Activated T-cell treated with anti-CD3 and anti-CD28 coated beads, Interleukin-2, amount 50 U/mL, for 72 hours (primary cell): ENCODE measurements at places on chromosomes 4 and X.

DNA sequence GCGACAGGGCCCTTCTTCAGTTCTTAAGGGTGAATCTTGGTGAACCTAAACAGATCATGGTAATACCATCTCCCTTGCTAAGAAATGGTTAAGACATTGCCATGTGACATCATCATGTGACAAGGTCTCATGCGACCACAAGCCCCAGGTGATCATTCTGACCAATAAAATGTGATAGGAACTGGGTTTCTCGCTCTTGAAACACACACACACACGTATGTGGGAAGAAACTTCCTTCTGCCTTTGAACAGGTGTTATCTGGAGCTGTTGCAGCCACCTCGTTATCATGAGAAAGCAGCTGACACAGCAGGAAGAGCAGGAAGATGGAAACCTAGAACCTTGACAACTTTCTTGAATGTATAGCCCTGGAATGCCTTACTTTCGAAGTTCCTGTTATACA lies 10.2 kb downstream of the SOD3 start:
- no peak for DNase-seq

GRCh38 chr4:25209702-25210101 lies 24.1 kb upstream of the PI4K2B start:
- no peak for DNase-seq

DNA sequence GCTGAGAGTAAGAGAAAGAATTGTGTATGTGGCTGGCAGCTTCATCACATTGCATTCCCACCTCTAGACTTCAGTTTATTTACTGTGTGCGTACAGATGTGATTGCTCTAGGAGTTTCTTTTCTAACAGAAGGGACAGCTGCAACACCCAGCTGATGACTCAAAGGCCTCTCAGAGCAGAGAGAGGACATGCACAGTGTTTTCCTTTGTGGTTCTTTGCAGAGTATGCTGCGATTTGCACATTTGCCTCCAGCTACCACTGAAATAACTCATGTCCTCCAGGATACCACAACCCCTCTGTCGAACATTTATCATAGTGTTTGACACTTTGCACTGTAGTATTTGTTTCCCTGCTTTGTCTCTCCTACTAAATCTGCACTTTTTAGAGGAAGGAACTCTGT lies 294.1 kb downstream of the STIM2 start:
- DNase-seq, result no peak

DNA sequence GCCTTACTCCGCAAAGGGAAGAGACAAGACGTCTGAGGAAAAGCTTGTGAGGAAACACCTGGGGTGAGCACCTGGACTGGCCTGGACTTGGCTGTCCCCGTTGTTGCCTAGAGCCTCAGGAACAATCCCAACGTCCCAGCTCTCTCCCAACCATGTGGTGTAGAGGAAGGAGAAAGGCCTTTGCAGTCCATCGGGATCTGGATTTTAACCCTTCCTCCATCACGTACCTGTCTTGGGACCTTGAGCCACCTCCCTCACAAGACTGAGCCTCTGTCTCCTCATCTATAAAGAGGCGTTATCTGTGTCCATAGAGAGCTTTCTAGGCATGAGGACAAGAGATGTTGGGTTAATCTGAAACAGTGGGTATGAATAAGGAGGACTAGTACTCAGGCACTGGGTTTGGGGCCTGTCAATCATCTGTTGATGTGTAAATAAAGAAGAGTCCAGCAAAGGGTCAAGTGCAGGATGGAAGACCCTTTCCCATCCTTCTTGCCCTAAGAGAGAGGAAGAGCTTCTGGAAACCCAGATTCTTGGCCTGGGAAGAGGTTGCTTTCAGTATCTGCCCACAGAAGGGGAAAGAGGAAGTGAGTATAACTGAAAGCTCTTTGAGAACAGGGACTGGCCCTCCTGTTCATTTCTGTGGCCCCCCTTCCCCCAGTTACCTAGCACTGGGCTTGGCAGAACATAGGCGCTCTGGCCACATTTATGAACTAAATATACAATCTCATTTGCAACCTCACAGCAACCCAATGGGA lies 137.1 kb downstream of the PJA1 start:
- no peak for DNase-seq

DNA sequence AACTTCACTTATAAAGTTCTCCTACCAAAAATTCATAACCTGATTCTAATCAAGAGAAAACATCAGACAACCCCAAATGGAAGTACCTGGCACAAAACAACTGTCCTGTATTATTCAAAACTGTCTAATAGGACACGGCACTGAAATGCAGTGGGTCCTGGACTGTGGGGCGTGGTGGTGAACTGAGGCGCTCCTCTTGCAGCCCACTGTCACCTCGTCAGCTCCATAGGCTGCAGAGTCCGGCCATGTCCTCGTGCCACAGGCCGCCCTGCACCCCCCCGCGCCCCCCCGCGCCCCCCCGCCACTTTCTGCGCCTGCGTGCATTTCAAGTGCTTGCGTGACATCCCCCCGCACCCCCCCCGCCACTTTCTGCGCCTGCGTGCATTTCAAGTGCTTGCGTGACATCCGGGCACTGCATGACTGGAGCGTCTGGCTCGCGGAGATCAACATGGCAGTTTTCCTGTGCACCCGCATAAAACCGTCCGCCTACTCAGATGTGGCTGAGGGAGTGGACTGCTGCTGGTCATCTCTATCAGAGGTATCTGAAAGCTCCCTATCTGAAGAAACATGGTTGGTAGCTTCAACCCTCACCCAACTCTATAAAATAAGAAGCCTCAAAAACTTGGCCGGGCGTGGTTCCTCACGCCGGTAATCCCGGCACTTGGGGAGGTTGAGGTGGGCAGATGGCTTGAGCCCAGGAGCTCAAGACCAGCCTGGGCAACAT lies 28.8 kb downstream of the ATXN3L start:
- no peak for DNase-seq

DNA sequence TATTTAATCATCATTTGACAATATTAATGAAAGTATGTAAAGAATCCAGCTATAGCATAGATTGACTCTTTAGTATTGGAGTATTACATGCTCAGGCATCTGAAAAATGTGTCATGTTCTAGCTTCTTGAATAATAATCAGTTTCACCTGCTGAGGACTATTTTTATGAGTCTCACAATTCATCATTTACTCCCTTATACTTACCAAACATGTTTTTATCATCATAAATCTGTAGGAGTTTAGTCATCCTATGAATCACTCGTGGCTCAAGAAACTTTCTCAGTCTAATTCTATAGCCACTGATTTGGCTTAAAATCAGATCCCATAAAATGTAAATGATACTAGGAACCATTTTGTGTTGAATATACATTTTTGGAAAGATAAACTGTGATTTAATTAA lies 1616.1 kb downstream of the C4orf33 start:
- no peak for DNase-seq

- no peak for DNase-seq
Observed at GRCh38 chr4:113336556-113336955, 287.1 kb downstream of the ANK2 start.

DNA sequence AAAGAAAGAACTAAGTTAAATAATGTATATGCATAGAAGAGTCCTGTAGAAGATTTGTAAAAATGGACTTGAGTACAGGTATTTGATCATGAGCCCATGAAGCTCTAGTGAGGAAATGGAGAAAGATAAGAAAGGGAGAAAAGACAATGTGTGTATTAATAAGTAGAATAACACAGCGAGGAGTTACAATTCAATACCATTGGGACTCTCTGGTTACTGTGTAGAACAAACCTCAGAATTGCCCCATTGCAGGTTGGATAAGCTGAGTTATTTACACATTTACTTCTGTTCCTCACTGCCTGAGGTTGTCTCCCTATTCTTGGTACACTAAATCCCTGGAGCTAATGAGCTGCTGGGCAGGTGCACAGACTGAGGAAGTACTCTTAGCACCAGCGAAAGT lies 33.3 kb downstream of the BANK1 start:
- no peak for DNase-seq

DNA sequence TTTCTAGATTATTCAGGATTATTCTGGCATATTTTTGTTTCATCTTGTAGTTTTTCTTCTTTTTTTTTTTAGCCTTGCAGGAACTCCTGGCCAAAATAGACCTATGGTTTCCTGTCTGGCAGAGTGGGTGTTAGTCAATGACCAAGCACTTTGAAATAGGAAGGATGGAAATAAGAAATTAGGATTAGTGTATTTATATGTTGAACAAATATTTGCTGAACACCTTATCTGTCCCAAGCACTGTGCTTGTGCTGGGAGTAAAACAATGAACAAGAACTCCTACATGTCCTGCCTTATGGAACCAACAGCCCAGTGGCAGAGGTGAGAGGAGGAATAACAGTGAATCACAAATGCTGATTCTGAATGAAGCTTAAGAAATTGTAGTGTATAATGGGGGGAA lies 4.5 kb downstream of the MMRN1 start:
- DNase-seq, result no peak

DNA sequence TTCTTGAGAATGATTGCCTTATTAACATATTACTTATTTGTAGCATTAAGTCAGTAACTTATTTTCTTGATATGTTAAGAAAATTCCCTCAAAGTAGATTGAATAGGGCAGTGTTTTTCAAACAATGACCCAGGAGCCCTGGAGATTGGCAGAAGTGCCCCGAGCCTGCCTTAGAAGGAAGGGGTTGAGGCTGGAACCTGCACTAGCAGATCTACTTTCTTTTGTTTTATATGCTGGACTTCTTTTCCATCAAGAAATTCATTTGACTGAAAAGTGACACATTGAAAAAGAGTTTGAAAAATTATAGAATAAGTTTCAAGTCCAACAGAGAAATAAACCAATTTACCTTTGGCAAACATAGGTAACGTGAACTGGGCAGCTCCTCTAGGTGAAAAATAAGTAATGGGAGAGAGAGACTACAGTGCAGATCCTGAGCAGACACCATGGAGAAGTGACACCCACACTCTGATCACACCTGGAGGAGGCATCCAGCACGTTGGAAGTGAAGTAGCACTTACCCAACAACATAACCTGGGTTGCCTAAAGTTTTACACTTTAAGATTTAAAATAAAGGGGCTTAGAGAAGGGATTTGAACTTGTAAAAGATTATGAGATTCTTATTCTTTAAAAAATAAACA lies 18.6 kb downstream of the ARSJ start:
- no peak for DNase-seq
